ENCODE measurements at places on chromosomes 2 and 18.

- DNase-seq: no peak
These were observed 545 bp downstream of the GLI2 start for GRCh38 chr2:120736202-120736623.

GRCh38 chr2:219998714-219999227 lies 371.3 kb downstream of the SLC4A3 start:
- no peak for DNase-seq

GRCh38 chr18:49944663-49945062 lies 131.3 kb upstream of the ACAA2 start:
- DNase-seq: no peak

- DNase-seq: no peak
These were observed 821.8 kb downstream of the MBD2 start for GRCh38 chr18:53402670-53403069.

- DNase-seq: peak; percentile 77
These were observed 35.8 kb upstream of the INHBB start for GRCh38 chr2:120310136-120310535.

DNA sequence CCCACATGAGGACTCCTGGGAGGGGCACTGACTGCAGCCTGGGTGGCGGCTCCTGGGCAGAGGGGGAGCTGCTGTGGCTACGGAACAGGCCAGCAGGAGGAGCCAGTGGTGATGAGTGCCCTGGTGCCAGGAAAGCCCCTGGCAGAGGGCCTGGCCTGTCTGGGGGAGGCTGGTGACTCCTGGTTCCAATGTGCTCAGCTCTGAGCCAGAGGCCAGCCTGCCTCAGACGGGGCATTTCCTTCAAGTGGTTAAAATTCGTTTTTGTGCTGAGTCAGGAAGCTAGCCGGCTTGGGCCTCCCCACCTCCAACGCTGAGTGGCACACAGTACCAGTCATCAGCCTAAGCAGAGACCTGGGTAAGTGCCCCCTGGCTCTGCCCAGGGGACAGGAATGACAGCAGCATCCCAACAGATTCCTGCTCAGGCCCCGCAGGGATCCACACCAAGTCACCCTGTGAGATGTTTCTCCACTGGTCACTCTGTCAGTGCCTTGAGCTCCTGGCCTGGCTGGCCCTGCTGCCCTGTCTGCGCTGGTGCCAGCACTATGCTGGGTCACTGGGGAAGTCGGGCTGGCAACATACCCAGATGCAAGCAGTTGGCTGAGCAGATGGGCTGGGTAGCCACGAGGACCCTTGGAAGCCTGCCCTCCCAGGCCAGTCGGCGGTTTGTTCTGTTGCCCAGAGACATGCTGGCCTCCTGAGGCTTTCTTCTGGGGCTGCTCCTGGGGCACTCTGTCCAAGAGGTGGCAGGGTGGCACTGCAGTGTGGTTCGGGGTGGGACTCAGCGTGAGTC lies 7.1 kb upstream of the KLF11 start:
- no peak for DNase-seq

- no peak for DNase-seq
These were observed 51.9 kb downstream of the GRB14 start for GRCh38 chr2:164569378-164569777.

DNA sequence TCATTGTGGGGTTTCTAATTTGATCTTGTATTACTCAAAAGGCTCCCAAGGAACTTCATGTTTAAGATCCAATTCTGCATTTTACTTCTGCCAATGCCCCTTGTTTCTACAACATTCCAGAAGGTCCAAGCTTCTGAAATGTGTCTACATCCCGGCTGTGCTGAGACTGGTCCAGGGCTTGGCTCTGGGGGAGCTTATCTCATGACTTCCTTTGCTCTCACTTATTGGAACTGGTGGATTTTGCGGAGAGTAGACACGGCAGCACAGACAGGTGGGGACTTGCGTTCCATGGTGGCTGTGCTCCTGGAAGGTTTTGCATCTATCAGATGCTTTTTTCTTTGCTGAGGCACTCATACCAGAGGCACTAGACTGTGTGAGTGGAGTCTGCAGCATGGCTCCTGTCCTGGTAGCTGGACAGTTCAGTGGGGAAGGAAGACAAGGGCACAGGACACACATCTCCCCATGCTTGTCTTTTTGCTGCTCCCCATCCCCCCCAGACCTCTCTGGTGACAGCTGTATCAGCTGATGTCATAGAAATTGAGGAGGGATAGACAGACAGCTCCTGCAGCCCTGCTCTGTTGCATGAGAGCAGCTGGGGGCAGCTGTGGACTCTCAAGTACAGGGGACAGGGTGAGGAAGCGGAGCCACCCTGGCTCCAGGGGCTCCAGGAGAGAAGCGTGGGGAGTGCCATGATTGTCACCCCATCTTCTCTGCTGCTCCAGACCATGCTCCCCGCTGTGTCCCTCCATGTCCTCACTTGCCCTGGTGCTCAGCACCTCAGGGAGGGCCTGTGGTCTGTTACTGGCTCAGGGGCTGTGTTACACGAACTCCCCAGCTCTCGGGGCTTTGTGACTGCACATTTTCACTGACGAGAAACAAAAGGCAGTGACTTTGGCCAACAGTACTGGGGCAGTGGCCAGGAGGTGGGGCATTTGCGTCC lies 46.0 kb downstream of the ACAA2 start:
- DNase-seq: no peak

GRCh38 chr2:149901231-149901859 lies 313.8 kb upstream of the MMADHC start:
- no peak for DNase-seq

GRCh38 chr2:222217712-222218111 lies 81.1 kb downstream of the PAX3 start:
- no peak for DNase-seq

DNA sequence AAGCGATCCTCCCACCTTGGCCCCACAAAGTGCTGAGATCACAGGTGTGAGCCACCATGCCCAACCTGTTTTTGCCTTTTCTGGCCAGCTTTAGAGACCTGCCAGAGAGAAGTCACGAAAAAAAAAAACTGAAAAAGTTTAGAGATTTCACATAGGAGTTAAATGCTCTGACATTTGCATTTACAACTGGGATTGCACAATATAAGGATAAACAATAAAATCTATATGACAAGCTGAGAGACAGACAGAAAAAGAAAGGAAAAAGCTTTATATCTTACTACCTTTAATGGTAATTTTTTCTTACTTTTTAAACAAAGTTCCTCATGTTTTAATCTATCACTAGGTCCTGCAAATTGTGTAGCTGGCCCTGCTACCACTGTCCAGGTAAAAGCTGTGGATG lies 466.5 kb downstream of the TXNL1 start:
- DNase-seq: no peak

GRCh38 chr2:237297421-237298150 lies 116.4 kb downstream of the COL6A3 start:
- DNase-seq: no peak

- no peak for DNase-seq
These were observed 297.9 kb downstream of the CYP26B1 start for GRCh38 chr2:71849607-71850305.

DNA sequence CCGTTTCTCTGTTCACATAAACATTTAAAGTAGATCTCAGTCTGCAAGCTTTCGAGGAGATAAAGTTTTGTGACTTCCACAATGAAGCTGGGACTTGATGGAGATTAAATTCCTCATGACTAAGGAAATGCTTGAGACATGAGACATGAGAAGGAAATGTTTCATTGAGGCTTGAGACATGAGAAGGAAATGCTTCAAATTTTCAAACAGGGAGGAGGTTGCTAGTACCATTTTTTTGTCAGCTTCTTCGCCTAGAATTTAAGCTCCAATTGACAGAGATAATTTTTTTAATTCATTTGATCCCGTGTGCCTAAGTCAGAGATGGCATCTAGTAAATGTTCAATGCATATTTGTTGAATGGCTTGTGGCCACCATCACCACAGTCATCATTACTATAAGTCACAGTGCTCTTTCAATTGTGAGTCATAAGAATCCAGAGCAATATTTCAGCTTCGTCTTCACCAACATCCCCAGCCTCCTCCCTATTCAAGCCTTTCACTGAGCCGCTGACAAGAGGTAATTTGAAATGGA lies 543 bp upstream of the MARCHF4 start:
- DNase-seq: no peak

- DNase-seq: peak; percentile 41
These were observed 19.7 kb downstream of the CLUL1 start for GRCh38 chr18:616380-616995.

GRCh38 chr2:176407706-176408105 lies 138.5 kb downstream of the MTX2 start:
- DNase-seq: no peak

DNA sequence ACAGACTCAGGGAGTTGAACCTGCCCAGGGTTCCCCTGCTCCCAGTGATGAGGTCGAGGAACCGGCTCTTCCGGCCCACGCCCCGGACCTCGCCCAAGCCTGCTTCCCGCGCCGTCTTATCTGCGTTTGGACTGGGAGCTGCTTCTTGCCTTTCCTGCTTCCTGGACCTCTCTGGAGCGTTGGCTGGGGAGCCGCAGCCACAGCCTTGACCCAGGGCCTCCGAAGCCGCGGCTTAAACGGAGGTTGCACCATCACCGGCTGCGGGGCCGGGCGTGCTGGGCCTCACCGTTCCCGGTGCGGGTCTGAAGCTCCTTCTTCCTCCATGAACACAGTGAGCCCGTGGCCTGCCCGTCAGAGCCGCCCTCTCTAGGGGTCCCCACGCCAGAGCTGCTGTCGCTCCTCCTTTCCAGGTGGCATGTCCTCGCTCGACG lies 13.3 kb downstream of the NTSR2 start:
- DNase-seq: no peak

DNA sequence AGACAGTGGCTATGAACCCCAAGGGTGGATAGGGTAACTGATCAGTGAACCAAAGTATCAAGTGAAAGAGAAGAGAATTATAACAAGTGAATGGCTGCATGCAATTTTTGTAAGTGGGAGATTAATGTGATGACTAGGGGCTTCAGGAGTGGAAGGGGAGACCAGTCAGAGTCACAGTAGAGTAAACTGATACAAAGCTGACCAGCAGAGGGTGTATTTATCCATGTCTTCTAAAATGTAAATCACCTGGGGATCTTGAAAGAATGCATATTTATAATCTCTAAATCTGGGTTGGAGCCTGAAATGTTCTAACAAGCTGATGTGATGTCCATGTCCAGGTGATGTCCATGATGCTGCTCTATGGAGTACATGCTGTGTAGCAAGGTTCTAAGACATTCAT lies 1351.3 kb upstream of the CHAC2 start:
- no peak for DNase-seq

DNA sequence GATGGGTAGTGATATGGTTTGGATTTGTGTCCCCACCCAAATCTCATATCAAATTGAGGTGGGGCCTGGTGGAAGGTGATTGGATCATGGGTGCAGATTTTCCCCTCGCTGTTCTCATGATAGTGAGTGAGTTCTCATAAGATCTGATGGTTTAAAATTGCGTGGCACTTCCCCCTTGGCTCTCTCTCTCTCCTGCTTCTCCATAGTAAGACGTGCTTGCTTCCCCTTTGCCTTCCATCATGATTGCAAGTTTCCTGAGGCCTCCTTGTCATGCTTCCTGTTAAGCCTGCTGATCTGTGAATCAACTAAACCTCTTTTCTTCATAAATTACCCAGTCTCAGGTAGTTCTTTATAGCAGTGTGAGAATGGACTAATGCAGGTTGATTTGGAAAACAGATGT lies 223.2 kb upstream of the APCDD1 start:
- no peak for DNase-seq

- DNase-seq: peak; percentile 58
These were observed 32.4 kb upstream of the YWHAQ start for GRCh38 chr2:9663008-9663879.

GRCh38 chr18:71471963-71472725 lies 1072.0 kb downstream of the CBLN2 start:
- DNase-seq: no peak

GRCh38 chr2:219578811-219579613 lies 6.9 kb downstream of the INHA start:
- DNase-seq: no peak

DNA sequence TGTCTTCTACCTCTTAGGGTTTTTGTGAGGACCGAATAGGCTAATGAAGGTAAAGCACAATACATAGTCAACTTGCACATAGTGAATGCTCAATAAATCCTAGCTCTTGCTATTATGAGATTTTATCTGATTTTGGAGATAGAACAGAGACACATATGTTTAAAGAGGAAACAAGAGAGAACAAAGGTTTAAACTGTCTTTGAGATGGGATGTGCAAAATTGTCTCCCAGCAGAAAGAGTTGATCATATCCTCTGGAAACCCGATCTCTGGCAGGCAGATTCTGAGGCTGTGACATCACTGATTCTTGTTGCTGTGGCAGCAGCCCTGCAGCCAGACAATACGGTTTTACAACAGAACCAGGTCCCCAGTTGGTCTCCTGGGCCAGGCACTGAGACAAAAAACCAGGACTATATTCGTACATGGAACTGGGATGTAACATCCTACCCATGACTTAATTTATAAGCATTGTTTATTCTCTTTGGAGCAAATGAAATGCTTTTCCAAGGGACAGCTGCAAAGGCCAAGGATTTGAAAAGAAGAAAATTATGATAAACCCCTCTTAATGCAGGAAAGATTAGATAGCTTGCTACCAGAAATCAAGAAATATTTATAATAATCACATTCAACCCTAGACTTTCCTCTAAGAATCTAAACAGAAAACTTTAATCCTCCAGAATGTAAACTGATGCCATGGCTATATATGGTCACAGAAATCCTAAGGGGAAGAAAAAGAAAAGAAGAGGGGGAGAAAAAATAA lies 80.2 kb downstream of the SLC8A1 start:
- no peak for DNase-seq

GRCh38 chr18:69528435-69528834 lies 127.7 kb downstream of the DOK6 start:
- no peak for DNase-seq

GRCh38 chr2:54613386-54613785 lies 110.1 kb upstream of the EML6 start:
- no peak for DNase-seq

GRCh38 chr2:150783015-150783414 lies 295.5 kb upstream of the RND3 start:
- DNase-seq: no peak

- DNase-seq: no peak
These were observed 70.8 kb upstream of the FSHR start for GRCh38 chr2:49225126-49225525.

DNA sequence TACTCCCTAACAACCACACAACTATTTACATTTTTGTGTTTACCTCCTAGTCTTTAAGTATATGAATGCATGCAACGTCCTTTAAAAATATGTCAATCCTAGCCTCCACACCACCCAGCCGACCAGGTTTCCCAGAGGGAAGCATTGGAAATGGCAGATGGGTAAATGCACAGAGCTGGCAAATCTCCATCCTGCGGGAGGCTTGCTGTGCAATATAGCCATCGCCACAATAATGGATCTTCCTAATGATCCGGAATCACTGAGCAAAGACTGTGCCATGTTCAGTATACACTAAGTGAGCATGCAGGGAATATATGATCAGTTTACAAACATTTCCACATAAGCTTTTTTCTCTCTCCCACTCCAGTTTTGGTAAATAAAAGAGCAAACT lies 131.8 kb downstream of the NEDD4L start:
- no peak for DNase-seq

GRCh38 chr2:211881449-211881848 lies 657.2 kb downstream of the ERBB4 start:
- no peak for DNase-seq
